Stimulated activated CD8-positive, alpha-beta memory T cell treated with anti-CD3 and anti-CD28 coated beads, Interleukin-7, amount 100 ng/mL, for 24 hours (primary cell): ENCODE measurements at places on chromosomes 1 and 21.

DNA sequence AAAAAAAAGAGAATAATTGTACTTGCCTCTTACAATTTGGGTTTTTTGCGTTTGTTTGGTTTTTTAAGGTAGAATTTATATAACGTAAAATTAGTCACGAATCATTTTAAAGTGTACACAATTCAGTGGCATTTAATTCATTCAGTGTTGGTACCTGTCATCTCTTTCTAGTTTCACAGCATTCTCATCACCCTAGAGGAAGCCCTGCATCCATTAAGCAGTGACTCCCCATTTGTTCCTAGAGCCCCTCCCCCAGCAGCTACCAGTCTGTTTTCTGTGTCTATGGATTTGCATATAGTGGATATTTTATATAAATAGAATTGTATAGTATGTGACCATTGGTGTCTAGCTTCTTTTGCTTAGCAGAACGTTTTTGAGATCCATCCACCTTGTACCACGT lies 233.2 kb upstream of the FMN2 start:
- no peak for DNase-seq

DNA sequence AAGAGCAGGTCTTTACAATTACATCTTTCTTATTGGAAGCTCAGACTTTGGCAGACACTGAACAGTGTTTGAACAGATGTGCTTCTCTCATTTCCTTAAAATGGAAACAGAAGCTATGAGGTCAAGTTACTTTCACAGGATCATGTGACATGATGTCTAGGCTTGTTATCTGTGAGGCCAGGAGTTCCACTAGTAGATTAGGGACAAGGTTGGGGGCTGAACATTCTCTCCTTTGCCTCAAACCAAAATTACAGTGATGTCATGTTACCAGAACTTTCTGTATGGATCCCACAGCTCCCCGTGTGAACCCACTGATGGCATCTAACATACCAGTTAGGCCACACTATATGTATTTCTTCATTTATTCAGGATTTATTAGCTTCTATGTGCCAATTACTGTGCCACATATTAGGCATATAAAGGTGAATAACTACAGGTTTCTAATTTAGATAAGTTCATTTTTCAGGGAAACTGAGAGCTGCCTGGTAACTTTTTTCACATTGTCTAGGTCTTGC lies 6.0 kb downstream of the DYNLT5 start:
- no peak for DNase-seq

GRCh38 chr1:3580231-3580630 lies 31.1 kb downstream of the MEGF6 start:
- no peak for DNase-seq

- DNase-seq, result no peak
Measured at GRCh38 chr1:192170196-192170984, 12.1 kb downstream of the RGS18 start.

DNA sequence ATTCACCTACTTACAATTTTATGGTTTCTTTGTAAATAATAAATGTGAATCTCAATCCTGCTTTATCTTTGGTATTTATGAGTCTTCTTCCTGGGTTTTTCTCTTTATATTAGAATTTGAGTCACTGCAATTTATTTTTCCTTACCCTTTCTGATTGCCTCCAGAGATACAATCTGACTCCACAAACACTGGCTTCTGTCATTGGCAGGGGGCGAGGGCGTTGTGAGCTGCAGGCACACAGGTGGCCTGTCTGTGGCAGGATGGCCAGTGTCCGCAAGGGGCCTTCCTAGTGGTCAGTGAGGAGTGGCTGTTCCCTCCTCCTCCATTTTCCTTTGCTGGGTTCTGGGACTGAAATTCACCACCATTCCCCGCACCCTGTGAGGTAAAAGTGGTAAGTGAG lies 2.0 kb upstream of the MTARC1 start:
- no peak for DNase-seq

DNA sequence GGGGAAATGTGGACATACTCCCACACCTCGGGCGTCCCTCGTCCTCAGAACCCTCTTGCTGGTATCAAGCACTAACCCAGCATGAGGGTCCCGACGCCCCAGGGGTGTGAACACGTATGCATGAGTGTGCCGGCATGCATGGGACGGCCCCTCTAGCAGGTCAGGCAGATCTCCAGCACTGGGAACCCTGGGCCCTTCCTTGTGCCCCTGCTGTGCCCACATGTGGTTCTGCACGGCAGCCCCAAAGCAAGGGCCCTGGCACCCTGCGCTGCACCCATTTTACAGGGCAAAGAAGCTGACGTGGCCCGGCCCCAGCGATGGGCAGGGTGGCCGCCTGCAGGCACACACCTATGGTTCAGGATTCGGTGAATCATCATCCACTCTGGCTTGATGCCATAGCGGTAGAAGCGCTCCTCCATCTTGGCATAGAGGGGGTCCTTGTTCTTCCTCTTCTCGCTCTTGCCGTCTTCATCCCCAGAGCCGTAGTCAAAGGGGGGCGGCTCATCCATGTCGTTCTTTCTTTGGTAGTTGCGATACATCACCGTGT lies 34.2 kb downstream of the CHD5 start:
- DNase-seq, result no peak

- no peak for DNase-seq
Measured at GRCh38 chr1:198024782-198025181, 107.6 kb downstream of the LHX9 start.

DNA sequence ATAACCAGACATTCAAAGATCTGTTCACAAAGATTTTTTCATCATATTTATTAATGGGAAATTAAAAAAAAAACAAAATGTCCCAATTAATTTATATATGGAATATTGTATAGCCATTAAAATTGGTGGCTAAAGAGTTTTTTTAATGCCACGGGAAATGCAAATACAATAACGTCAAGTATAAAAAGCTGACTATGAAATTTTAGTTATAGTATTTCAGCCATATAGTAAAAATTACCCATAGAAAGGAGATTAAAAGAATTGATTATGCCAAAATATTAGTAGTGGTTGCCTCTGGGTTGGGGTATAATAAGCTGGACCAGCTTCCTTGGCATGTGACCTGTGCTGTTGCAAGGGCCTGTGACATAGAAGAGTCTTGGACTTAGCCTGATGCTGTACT lies 78.8 kb downstream of the KCTD3 start:
- DNase-seq, result no peak

DNA sequence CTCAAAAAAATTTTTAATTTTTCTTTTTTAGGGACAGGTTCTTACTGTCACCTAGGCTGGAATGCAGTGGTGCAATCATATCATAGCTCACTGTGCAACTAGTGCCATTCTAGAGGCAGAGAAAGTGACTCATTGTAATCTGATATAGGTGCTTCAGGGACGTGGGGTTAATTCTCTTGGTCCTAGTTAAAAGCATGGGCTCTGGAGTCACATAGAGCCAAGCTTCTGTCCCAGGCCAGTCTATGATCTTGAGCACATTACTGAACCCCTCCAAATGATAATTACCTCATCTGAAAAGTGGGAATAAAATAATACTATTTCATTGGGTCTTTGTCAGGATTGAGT lies 1.1 kb upstream of the ADIPOR1 start:
- no peak for DNase-seq

- DNase-seq, result no peak
Measured at GRCh38 chr1:245079021-245079609, 75.7 kb upstream of the KIF26B start.

GRCh38 chr1:22255341-22256212 lies 112.7 kb upstream of the WNT4 start:
- DNase-seq, result no peak

- DNase-seq, result no peak
Measured at GRCh38 chr21:36337099-36337509, 17.1 kb downstream of the MORC3 start.

DNA sequence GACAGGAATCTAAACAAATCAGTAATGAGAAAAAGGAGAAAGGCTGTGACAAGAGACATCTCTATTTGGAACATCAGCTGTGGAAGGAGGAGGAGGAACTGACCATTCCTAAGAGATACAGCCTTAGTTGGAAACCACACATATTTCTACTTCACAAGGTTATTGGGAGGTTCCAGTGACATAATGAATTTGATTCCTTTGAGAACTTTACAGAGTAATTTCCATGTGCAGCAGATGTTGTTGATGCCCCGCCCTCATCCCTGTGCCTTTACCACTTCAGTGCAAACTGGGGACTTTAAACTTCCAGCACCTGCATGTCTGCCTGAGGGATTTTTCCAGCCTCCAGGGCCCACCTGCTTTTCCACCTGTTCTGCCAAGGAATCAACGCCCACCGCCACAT lies 9.3 kb upstream of the ST6GALNAC5 start:
- no peak for DNase-seq

DNA sequence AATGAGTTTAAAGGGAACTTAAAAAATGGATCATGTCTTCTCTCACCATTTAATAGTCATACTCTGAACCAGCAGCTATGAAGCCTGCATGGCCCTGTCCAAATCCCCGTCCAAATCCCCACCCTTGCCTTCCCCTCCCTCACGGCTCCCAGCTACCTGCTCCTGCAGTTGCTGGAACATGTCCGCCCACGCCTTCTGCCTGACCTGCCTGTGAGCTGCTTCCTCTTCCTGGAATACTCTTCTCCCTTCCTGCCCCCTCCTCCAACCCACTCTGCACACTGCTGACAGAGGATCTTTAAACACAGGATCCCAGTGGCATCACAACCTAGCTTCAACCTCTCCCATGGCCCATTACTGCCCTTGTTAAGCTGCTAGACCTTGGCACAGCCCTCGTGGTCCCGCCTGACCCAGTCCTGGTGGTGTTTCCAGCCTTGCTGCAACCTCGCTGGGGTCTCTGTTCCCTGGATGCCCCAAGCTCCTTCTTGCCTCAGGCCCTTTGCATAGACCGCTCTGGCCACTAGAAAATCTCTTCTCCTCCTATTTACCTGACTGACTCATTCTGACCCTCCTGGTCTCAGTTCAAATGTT lies 118.3 kb downstream of the PTPRU start:
- DNase-seq, result no peak

DNA sequence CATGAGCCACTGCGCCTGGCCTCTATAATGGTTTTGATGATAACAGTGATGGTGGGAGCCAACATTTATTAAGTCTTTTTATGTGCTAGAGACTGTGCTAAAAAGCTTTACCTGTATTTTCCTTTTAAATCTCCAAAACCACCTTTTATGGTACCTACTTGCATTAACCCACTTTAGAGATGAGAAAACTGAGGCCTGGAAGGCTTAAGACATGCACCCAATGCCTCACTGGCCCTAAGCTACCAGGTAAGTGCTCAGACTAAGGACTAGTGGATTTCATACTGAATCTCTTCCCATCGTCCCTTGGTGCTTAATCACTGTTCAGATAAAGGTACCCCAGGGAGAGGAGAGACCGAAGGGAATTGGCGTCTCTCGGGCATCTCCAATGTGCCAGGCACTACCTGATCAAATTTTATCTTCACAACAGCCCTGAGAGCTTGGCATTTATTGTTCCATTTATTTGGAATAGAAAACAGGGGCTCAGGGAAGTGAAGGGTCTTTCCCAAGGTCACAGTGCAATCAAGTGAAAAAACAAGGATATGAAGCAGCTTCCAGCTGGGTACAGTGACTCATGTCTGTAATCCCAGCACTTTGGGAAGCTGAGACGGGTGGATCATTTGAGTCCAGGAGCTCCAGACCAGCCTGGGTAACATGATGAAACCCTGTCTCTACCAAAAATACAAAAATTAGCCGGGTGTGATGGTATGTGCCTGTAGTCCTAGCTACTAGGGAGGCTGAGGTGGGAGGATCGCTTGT lies 84.2 kb downstream of the LACTBL1 start:
- no peak for DNase-seq

- no peak for DNase-seq
Measured at GRCh38 chr1:33349081-33349759, 28.3 kb upstream of the A3GALT2 start.

- no peak for DNase-seq
Measured at GRCh38 chr1:50183378-50184133, 74.8 kb downstream of the ELAVL4 start.

- no peak for DNase-seq
Measured at GRCh38 chr1:241357366-241358340, 648 bp upstream of the RGS7 start.

- no peak for DNase-seq
Measured at GRCh38 chr21:44356636-44357035, 3.2 kb downstream of the TRPM2 start.

- no peak for DNase-seq
Measured at GRCh38 chr1:205593532-205593931, 38.3 kb downstream of the ELK4 start.

DNA sequence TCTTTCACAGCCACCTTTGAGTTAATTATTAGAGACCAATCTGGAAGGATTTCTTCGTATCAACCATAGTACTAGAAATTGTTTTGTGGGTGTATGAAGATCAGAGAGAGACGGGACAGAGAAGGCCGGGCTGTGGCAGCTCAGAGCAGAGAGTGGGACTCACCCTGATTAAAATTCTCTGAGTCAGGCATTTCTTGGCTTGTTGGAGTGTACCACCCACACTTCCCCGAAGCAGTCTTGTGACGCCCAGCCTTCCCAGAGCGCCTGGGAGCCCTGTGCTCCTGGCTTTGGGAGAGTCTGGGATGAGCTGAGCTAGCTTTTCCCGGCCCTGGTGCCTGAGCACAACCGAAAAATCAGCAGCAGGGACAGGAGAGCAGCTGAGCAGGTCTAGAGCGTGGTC lies 19.4 kb downstream of the PLEKHM2 start:
- DNase-seq, result no peak
